ENCODE measurements at places on chromosomes 6 and 20.

DNA sequence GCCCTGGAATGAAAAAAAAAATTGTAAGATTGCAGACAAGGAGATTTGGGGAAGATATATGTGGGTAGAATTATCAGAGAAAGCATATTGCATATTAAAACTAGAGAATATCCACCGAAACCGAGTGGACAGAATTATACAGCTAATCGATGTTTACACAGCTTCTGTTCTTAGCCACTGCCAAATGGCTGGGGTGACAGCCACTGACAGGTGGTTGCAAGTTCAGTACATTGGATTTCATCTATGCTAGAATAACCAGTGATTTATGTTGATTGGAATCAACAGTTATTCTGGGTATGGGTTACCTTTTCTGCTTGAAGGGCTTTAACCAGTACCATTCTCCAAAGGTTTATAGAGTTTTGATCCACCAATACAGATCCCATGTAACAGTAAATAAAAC is 48.4 kb upstream of the THEMIS start:
- no peak for DNase-seq

DNA sequence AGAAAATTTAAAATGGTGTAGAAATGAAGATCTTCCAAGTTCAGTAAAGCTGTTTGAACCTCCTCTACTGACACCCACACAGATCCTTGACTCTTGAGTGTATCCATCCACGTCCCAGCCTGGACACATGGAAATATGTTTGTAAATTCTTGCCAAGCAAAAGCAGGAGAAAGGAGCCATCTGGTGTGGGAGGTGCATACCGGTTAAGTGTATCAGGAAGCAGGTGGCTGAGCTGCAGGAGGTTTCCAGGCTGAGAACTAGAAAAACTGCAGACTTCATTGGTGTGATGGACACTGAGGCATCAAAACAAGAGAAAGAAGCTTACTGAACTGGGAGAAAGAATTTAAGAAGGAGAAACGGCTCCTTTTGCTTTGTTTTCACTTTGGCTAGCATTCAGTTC is 229.9 kb upstream of the GRIK2 start:
- DNase-seq = no peak

- no peak for DNase-seq
Measured at GRCh38 chr6:165890404-165890735, 227.3 kb upstream of the PDE10A start.

DNA sequence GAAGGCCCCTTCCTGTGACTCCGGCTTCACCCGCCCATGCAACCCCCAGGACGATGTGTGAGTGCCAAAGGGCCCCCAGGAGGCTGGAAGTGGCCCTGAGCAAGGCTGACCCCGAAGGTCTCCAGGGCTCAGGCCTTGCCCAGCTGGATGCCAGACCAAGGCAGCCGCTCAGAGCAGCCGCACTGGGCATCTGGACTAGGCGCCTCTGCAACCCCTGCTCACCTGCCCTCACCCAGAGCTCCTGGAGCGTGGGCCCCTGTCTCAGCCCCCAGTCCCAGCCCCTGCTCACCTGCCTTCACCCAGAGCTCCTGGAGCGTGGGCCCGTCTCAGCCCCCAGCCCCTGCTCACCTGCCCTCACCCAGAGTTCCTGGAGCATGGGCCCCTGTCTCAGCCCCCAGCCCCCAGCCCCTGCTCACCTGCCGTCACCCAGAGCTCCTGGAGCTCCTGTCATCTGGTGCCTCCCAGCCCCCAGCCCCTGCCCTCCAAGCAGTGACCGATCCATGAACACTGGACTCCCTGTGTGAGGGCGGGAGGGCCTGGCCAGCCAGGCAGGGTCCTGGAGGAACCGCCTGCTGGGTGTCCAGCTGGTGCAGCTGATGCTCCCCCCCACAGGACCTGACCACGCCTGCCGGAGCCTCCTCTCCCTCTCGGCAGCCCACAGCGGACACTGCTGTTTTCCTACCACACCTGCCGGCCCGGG is 1.1 kb downstream of the SRMS start:
- DNase-seq = no peak

DNA sequence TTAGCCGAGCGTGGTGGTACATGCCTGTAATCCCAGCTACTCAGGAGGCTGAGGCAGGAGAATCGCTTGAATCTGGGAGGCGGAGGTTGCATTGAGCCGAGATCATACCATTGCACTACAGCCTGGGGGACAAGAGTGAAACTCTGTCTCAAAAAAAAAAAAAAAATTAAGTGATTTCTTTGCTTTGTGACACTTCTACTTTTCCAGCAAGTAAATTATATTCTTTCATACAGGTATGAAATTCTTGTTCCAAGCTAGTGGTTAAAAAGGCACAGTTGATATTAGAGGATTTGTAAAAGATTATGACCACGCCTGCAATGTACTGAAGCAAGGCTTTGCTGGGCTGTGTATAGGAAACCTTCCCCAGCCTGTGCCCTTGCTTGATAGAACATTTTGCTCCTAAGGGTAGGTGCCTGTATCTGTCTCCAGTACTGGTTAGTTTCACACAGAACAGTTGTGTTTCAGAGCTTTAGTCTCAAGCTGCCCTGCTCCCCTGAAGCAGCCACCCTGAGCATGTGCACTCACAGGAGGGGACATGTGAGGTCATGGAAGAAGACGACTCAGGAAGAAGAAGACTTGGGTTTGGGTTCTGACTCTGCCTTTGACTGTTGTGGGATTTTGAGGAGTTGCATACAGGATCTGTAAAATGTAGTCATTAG is 10.2 kb downstream of the PTPN1 start:
- no peak for DNase-seq

GRCh38 chr6:84243240-84243639 is 15.8 kb upstream of the CEP162 start:
- DNase-seq = no peak

DNA sequence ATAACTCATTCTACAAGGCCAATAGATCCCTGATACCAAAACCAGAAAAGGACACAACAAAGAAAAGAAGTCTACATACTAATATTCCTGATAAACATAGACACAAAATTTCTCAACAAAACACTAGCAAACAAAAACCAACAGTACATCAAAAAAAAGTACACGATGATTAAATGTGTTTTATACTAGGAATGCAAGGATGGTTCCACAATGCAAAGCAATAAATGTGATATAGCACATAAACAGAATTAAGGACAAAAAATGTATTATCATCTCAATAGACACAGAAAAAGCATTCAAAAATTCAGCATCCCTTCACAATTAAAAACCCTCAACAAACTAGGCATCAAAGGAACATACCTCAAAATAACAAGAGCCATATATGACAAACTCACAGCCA is 23.2 kb downstream of the TREM1 start:
- no peak for DNase-seq

- no peak for DNase-seq
Measured at GRCh38 chr6:105372142-105372848, 30.6 kb downstream of the PREP start.

Measured in amygdala (tissue), 56 donors.